ENCODE measurements at places on chromosomes 7 and 10. TPM values are rescaled to one million over a fixed set of nuclear protein-coding genes. Genes with fewer than 3 reads are reported as not detected.

GRCh38 chr7:1930381-1931065 is 260.4 kb downstream of the ELFN1 start:
- DNase-seq: no peak

DNA sequence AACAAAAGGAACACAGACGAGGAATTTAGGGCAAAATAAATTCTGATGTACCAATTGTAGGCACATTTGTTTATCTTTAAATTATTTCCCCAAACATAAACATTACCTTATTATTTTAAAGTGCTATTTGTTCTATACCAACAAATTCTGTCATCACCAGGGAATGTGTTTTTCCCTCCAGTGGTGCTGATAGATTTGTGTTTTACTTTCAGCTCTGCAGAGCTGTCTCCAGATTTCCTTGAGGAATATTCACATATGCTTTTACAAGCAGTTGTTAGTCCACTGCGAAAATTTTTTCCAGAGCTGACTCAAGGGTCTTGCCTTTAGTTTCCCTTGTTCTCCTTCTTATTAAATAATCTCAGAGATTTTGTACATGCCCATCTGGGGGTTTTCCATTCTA is 362.8 kb downstream of the PHF14 start:
- no peak for DNase-seq

GRCh38 chr10:118321724-118322575 is 20.2 kb downstream of the FAM204A start:
- no peak for DNase-seq

DNA sequence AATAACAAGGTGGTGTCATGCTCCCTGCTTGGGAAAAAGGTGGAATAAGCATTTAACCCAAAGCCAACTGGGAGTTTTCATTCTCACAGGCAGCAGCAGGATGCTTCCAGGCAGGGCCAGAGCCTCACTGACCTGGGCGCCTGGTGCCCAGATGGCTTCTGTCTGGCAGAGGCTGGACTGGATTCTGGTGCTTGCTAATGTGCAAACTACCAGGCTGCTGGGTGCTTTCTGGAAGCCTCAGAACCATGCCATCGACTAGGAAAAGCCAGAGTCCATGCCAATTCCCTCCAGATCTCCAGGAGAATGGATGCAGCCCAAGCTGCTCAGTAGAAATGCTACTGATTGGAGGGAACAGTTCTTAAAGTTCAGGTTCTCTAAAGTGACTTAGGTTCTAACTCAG is 36.2 kb downstream of the VIPR2 start:
- DNase-seq: no peak

DNA sequence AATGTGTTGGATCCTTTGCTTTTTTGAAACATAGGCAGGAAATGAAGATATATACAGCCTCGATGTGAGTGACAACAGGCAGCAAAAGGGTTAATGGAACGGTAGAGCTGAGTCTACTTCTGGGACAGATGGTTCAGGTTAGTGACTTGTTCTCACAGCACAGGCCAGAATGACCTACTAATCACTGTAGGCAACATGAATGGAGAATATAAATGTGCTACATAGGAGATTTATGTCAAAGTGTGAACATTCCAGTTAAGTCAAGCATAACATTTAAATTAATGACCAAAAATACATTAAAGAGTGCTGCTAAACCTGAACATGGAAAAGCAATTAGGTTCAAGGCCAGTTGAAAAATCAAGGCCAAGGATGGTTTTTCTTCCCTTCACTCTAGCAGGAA is 235.2 kb downstream of the POU6F2 start:
- no peak for DNase-seq

GRCh38 chr10:100022403-100022802 is 12.7 kb upstream of the DNMBP start:
- no peak for DNase-seq

DNA sequence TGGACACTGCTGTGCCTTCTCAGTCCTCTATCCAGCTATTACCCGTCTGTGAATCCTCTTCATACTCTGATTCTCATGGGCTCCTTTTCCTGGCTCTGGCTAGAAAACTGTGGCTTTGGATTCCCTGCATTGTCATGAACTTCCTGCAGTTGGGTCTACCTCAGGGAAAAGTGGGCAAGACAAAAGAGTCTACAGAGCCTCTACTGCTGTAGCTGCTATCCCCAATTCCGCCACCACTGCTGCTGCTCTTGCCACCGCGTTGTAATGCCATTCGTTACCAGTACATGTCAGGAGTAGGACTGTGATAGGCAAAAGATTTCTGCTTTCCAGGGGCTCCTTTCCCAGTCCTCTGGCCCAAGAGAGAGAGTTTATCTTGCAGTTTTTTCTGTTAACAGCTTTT is 23.9 kb upstream of the PPP1R17 start:
- no peak for DNase-seq

DNA sequence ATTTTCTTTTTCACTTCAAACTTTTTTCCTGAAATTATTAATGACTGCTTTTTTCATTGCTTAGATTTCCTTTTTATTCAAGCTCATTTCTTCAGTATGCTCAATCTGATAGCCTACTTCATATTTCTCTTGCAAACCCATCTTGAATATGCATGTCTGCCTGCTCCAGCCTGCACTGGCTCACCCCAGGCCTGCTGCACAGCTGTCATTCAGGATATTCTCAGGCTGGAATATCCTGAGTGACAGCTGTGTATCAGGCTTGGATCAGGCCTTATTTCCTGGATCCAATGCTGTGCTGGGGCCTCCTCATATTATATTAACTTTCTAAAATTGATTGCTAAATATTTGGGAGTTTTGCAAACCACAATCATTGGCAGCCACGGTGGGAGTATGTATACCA is 120.2 kb upstream of the TNS3 start:
- DNase-seq: no peak

GRCh38 chr7:40972426-40972825 is 730.5 kb downstream of the INHBA start:
- DNase-seq: no peak

DNA sequence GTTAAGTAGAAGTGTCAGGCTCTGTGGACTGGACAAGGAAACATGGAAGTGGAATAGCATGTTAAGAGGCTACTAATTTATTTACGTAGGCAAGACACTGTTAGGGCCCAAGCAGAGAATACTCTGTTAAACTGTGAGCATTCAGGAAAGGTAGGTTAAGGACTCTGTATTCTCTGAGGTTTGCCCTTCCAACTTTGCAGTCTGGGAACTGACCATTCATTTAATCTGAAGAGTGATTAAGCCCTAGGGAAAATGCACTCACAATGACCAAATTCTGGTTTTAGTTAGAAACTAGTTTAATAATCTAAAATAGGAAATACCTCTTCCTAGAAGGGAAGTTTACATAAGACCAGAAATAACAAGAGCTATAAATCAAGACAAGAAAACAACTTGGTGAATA is 266.6 kb downstream of the SUGCT start:
- DNase-seq: no peak

- DNase-seq: no peak
Observed at GRCh38 chr7:108463613-108464012, 7.4 kb upstream of the NRCAM start.

GRCh38 chr10:34080485-34081346 is 734.4 kb downstream of the PARD3 start:
- no peak for DNase-seq

GRCh38 chr10:100738055-100738827 is 7.1 kb upstream of the PAX2 start:
- DNase-seq: no peak

GRCh38 chr7:8151161-8151725 is 110.7 kb downstream of the ICA1 start:
- no peak for DNase-seq

DNA sequence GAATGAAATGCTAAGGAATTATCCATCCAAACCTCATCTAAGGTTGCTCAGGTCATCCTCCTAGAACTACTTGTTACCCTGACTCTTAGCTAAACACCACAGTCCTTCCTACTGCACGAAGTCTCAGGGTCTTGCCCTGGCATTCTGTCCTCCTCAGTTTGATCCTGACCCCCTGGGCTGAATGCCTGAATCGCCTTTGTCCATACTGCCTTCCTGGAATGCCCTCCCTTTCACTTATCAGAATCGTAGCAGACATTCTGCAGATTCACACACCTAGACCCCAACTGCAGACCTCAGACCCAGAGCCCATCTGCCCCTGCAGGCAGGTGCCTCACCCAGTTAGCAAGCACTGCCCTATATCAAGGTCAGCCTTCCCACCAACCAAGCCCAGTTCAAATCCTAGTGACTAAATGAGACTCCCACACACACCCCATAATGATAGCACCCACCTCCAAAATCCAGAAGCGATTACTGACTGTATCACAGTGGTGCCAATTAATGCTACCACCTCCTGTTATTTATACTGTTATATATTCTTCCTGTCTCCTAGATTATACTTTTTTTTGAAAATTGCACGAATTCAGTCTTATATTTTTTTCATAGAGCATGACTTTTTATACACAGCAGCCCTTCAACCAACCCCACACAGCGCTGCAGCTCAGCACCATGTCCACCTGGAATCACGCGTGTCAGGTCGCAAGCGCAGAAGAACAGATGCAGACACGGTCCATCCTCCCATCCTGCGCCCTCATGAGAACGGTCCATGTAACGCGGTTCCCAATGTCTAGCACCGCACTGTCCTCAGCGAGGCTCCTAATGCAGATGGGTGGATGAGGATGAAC is 3.7 kb downstream of the PARD3 start:
- no peak for DNase-seq

GRCh38 chr10:29377333-29377961 is 88.6 kb downstream of the LYZL1 start:
- DNase-seq: no peak

DNA sequence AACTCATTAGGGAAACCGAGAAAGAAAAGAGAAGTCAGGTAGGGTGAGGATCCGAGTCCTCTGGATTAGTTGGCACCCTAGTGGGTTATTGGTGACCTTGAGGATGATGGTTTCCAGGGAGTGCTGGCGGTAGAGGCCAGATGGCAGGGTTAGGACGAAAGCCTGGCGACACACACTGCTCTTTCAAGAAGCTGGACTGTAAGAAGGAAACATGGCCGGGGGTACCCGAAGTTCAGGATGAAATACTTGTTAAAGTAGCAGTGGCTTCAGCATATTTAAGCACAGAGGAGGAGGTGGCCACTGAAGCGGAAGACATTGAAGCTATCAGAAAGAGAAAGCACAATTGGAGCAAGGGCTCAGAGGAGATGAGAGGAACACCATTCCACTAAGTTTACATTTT is 224.6 kb downstream of the RELN start:
- DNase-seq: no peak

- no peak for DNase-seq
Observed at GRCh38 chr10:71094712-71095390, 117.5 kb upstream of the UNC5B start.

- DNase-seq: no peak
Observed at GRCh38 chr7:52862321-52862720, 173.1 kb upstream of the POM121L12 start.

- DNase-seq: no peak
Observed at GRCh38 chr7:77427996-77428603, 12.0 kb upstream of the GSAP start.

GRCh38 chr7:726854-727103 is 280 bp downstream of the DNAAF5 start:
- no peak for DNase-seq

DNA sequence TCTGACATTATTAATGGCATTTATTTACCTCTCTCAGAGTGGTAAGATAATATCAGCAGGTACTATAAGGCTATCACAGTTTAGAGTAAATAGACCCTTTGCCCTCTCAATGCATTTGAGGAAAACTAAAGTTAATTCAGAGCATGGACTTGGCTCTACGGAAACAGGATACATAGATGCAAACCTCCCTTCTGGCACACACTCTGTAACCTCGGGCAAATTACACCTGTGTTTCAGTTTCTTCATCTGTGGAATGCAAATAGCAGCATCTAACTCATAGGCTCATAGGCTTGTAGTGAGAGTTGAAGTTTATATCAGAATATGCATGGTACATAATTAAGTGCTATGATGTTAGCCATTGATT is 5.6 kb downstream of the RAPGEF5 start:
- no peak for DNase-seq

DNA sequence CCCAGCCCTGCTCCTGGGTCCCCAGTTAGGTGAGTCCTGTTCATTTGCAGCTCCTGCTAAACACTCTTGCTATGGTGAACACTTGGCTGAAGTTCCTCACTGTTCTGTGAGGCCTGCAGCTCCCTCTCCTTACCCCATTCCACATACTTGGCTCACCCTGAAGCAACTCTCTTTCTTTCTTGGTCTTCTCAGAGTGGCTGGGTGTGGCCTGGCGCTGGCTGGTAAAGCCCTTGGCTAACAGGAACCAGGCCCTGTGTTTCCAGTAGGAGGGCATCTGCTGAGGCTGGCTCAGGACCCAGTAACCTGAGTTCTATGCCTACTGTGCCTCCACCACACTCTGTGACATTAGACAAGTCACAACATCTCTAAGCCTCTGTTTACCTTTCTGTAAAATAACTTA is 53.1 kb upstream of the COL13A1 start:
- DNase-seq: no peak

DNA sequence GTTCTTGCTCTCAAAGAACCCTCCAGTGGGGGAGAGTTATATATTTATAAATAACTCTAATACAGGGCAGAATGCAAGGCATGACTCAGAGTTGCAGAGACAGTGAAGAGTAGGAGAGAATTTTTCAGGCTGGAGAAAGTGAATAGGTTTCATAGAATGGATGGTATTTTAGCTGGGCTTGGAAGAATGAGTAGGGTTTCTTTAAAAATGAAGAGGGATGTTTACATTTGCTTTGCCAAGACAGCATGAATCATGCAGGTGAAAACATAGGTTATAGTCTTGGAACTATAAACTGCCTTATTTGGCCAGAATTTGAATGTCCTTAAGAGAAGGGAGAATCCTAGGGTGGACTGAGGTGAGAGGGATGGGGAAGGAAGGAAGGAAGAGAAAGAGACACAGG is 124.8 kb downstream of the CPED1 start:
- DNase-seq: no peak

GRCh38 chr10:86536294-86536861 is 14.8 kb upstream of the WAPL start:
- peak; percentile 60 for DNase-seq

DNA sequence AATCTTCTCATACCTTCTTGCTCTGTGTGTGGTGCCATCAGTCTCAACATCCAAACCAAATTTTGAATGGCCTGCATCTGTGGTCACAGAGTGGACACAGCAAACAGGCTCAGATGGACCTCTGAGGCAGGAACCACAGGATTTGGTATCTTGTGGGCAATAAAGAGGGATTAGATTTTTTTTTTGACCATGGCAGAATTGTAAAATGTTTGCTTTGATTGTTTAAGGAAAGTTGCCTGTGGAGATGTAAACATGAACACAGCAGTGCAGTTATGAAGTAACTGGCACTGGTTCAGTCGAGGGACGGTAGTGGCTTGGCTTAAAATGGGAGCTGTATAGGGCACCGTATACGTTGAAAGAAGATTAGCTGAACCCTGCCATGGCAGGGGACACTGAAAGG is 464.7 kb downstream of the SH2D4B start:
- DNase-seq: no peak

GRCh38 chr10:68047554-68048327 is 27.3 kb downstream of the HERC4 start:
- no peak for DNase-seq

ACSM6 gene
- 1.1 TPM for total RNA-seq

TMEM196 gene
- total RNA-seq: not detected

PODXL gene
- 10.2 TPM for total RNA-seq

PUS7 gene
- 20.0 TPM for total RNA-seq

FUOM gene
- total RNA-seq: 13.0 TPM

HSPA12A gene
- 23.9 TPM for total RNA-seq

NEUROD6 gene
- total RNA-seq: not detected

FAM237B gene
- total RNA-seq: not detected

STEAP1B gene
- total RNA-seq: not detected

CUZD1 gene
- total RNA-seq: 0.81 TPM

CYP2C18 gene
- total RNA-seq: 14.9 TPM

PAX4 gene
- total RNA-seq: not detected

EVX1 gene
- not detected for total RNA-seq

MRLN gene
- total RNA-seq: not detected

EBLN1 gene
- not detected for total RNA-seq

All from suprapubic skin (tissue), 4 donors.